Testis (tissue), 5 donors: ENCODE measurements at places on chromosomes 4 and X. TPM values are rescaled to one million over a fixed set of nuclear protein-coding genes. Genes with fewer than 3 reads are reported as not detected.

The HTR2C gene
- 0.08 TPM for polyA plus RNA-seq

The TLR10 gene
- 0.21 TPM for polyA plus RNA-seq

DNA sequence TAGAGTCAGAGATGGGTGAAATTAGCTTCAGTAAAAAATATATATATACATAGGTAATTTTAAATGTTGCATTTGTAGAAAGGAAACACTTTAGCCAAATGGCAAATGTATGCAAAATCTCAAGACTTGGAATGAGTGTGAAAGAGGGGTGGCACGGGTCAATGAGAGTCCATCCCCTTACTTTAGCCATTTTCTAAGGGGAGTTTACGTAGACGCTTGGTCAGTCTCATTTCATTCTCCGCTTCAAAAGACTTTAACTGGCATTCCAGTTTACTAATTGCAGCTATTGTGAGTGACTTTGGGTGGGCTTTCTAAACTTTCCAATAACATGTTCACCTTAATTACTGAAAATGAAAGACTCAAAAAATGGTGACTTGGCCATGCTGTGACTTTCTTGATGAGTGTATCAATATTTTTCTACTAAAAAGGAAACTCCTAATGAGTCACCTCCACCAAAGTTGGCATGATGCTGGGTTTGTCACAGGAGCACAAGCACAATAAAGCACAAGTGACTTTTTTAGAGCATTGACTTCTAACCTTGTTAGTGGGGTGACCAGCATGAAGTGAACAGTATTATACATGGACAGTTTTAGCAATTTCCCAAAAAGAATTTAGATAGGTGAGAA lies 356.0 kb upstream of the RASGEF1B start:
- H3K4me3 ChIP-seq = no peak overlapping the region
- no peaks in the 10 kb centered on the region for H3K36me3 ChIP-seq
- no peak overlapping the region for H3K27ac ChIP-seq
- H3K4me1 ChIP-seq = no peaks in the 10 kb centered on the region
- no peak for DNase-seq

The TIGD4 gene
- 6.7 TPM for polyA plus RNA-seq

GRCh38 chr4:123297836-123298235 lies 98.8 kb upstream of the SPRY1 start:
- peaks cover 5% of the 10 kb centered on the region for H3K4me1 ChIP-seq
- DNase-seq = no peak
- H3K27ac ChIP-seq = no peak overlapping the region
- no peaks in the 10 kb centered on the region for H3K27me3 ChIP-seq

DNA sequence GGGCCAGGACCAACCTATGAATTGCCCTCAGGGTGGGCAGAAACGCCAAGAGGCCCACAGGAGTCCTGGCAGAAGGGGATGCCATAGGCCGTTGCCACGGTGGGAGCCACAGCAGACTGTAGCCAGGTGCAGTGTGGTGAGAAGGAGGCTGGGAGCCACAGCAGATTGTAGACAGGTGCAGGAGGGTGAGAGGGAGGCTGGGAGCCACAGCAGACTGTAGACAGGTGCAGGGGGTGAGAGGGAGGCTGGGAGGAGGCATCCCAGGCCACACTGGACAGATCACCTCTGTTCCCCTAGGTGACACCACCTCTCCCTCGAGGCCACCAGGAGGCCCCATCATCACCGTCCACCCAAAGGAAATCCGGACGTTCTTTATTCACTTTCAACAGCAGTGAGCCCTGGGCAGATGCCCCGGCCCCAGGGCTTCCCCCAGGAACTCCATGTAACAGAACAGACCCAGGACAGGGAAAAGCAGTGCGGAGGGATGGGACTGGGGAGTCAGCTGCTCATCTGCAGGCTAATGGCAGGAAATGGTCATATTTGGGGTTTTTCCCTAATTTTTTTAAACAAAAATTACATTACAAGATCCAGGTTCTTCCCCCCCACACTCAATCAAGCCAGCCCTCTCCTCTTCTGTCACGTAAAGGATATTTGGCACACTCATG lies 19.5 kb upstream of the MRFAP1 start:
- no peak overlapping the region for H3K4me3 ChIP-seq
- H3K36me3 ChIP-seq = no peaks in the 10 kb centered on the region
- DNase-seq = no peak
- H3K27ac ChIP-seq = no peak overlapping the region
